MV-4-11 (cell line): ENCODE measurements at places on chromosomes 3 and 15.

DNA sequence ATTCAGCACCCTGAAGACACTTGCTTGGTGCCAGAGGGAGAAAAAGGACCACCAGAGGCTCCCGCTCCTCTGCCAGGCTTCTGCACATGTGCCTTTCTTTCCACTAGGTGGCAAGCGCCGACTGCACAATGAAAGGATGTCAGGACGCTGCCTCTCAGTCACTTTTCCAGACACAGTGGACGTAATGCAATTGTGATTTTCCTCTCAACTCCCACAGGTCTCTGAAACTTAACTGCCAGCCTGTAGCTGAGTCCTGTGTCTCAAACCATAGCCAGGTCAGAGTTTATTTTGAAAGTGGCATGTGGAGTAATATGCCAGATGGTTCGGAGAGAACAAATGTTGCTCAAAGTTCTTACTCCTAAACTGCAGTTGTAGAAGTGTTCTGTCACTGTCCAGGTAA, 162.9 kb downstream of the ITPR1 start:
- DNase-seq: no peak

DNA sequence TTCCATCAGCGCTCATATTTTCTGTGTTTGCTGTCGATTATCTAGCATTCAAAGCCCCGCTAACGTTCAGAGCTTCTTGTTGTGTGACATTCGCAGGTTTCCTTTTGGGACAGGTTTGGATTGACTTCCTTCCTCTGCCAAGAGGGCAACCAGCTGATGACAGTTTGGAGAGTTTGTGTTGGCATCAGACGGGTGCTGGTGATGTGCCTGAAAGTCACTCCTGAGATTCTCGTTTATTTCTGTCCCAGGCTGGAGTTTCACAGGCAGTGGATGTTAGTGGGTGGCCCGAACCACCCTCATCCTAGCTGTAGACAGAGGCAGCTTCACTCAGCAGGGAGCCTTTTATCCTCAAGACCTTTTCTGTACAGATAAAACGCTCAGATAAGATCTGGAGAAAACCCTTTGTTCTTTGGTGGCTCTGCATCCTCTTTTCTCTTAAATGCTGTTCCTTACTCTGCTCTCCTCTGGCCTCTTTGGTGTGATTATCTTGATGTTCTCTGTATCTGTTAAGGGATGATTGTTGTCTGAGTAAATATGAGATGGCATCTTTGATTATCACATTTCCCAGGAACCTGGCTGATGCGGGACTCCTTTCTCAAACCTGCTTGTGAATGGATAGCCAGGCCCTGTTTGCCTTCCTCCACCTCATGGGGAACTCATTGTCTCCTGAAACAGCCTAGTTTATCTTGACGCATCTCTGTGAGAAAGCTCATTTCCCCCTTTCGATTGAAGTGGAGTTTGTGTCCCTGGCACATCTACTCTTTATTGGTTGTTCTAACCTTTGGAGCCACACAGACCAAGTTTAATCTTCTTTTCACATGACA, 35.9 kb downstream of the CGNL1 start:
- no peak for DNase-seq

DNA sequence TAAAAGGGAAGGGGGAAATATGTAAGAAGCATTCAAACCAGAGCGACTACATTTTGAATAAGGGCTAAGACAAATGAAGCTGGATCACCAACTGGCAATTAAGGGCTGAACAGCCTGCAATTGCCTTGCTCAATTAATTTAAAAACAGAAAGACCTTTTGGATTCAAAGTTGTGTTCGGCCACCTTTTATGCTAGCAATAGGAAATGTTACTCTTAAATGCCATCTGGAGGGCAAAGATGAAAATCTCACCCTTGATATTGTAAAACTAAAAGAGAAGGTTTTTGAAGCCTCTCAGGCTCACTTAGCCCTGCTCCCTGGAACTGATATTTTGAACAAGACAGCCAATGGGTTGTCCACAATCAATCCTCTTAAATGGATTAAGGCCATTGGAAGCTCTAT, 44.2 kb downstream of the ACAD9 start:
- no peak for DNase-seq

DNA sequence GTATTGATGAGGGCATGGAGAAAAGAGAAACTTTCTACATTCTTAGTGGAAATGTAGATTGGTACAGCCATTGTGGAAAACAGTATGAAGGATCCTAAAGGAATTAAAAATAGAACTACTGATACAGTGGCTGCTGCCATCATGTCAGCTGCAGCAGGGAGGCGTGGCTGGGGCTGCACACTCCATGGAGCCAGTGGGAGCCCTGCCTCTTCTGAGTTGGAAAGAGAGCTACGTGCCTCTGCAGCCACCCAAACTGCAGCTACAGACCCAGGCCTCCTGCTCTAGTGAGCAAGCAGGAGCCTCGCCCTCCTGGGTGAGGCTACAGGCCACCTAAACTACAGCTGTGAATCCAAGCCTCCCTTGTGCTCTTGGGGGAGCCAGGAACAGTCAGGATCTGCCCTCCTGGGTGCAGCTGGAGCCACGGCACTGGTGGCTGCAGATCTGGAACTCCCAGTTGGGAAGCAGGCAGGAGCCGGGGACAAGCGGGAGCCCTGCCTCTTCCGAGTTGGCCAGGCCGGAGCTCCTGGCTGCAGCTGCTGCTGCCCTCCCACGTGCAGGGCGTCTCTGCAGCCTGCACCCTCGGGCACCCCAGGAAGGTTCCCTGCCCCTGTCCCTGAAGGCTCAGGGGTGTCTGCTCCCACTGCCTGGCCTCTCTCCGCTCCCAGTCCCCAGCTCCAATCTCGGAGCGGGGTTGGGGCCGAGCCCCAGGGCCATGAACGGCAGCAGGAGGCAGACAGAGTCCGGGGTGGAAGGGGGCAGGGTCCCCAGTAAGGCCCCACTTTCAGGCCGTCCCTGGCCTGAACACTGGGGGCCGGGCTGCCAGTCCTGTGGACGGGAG, 64.5 kb downstream of the THBS1 start:
- no peak for DNase-seq

- peak; percentile 79 for DNase-seq
Observed at GRCh38 chr15:40787344-40787841, 17.6 kb downstream of the C15orf62 start.

GRCh38 chr15:64430000-64430735, 30.2 kb upstream of the ZNF609 start:
- DNase-seq: peak; percentile 97

DNA sequence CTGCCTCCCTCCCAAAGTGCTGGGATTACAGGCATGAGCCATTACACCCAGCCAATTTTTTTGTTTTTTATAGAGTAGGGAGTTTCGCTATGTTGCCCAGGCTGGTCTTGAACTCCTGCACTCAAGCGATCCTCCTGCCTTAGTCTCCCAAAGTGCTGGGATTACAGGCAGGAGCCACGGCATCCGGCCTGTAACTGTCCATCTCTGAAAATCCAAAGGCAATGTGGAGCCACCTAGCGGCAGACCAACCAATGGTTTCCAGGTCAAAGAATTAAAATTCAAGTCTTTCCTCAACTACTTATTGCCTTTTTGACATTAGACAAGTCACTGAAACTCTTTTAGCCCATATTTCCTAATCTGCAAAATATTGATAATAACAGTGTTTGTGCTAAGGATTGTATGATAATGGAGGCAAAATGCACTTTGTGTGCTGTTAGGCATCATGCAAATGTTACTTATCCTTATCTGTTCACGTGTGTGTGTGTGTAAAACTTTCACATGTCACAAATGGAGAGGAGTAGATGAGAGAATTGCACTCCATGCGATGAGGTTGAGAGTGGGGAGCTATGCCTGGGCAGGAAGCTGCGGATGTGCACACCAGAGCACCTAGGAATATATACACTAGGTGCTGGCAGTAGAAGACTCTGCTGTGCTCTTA, 48.7 kb downstream of the COL8A1 start:
- peak; percentile 31 for DNase-seq
